ENCODE measurements at places on chromosomes 3 and 15. TPM values are rescaled to one million over a fixed set of nuclear protein-coding genes. Genes with fewer than 3 reads are reported as not detected.

FRMD5 gene
- total RNA-seq, result not detected

DNA sequence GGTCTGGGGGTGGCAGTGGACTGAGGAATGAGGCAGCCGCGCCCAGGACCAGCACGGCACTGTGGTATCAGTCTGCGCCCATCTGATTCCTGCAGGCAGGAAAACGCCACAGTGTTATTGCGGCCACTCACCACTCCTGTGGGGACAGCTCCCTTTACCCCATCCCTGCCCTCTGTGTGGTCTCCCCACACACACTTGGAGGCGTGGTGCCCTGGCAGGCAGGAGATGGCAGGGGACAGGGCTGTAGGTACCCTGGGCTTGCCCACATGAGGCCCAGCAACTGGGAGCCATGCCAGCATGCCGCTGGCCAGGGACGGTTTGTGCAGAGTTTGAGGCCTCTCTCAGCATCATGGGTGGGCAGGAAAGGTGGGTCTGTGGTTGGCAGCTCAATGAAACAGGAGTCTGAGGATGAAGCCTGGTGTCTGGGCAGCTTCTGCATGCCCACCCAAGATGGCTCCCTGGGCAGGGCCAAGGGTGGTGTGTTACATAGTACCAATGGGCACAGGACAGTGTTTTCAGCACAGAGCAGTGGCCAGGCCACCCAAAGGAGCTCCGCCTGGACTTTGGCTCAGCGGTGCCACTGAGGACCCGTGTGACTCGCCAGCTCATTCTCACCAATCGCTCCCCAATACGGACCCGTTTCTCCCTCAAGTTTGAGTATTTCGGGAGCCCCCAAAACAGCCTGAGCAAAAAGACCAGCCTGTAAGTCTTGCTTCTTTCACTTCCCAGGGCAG lies 27.2 kb downstream of the ACAA1 start:
- H3K36me3 ChIP-seq, result no peaks in the 10 kb centered on the region
- no peak for DNase-seq
- H3K27me3 ChIP-seq, result no peaks in the 10 kb centered on the region
- H3K4me1 ChIP-seq, result no peaks in the 10 kb centered on the region
- no peak overlapping the region for H3K27ac ChIP-seq
- no peak overlapping the region for H3K4me3 ChIP-seq

AHSG gene
- total RNA-seq, result not detected

- H3K27me3 ChIP-seq, result no peaks in the 10 kb centered on the region
- no peak overlapping the region for H3K27ac ChIP-seq
- H3K4me3 ChIP-seq, result no peak overlapping the region
- no peaks in the 10 kb centered on the region for H3K36me3 ChIP-seq
Measured at GRCh38 chr3:64530434-64531049, 157.3 kb downstream of the ADAMTS9 start.

MYO5C gene
- 28.9 TPM for total RNA-seq

DNA sequence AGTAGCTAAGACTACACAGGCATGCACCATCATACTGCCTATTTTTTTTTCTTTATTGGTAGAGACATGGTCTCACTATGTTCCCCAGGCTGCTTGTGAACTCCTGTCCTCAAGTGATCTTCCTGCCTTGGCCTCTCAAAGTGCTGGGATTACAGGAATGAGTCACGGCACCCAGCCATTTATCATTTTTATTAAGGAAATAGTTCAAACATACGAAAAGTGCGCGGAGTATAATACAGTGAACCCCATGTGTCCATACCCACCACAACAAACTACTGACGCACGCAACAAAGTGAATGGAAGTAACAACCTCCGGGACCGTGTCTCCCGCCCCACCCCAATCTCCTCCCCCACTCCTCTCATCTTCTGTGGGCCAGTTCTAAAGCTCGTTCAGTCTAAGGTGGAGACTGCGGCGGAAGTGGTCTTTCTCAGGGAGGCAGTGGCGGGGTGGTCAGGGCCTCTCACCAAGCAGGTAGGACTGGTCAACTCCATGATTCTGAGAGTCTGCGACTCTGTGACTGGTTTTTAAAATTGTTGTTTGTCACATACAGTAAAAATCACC lies 42.1 kb downstream of the DNAJB8 start:
- peaks cover 7% of the 10 kb centered on the region for H3K4me1 ChIP-seq
- H3K27ac ChIP-seq, result no peak overlapping the region
- peak; percentile 39 for DNase-seq
- H3K4me3 ChIP-seq, result no peak overlapping the region

DNA sequence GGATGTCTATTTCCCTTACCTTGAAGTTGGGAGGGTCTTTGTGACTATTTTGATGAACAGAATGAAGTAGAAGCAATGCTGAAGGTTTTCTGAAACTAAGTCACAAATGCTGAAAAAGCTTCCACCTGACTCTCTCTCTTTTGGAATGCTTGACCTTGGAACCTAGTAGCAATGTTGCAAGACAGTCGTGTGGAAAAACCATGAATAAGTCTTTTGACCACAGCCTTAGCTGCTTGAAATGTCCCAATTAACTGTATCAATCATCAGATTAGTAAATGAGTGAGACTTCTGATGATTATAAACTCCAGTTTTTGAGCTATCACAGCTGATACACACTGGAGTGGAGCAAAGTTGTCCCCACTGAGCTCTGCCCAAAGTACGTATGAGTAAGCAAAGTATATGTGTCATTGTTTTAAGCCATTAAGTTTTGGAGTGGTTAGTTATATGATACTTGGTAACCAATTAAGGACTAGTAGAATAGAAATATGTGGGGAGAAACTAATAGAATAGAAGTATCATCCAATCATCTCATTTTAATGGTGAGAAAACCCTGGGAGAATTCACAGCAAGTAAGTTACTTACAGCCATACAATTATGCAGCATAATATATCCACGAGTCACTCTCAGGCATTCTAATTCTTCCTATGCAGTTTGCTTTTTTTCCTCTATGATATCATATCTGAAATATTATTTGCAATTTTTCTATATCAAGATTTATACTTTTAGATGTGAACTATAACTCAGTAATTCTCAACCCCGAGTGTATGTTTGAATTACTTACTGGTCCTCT lies 1010.6 kb downstream of the ROBO2 start:
- no peak overlapping the region for H3K27ac ChIP-seq
- H3K27me3 ChIP-seq, result no peaks in the 10 kb centered on the region
- no peak overlapping the region for H3K4me3 ChIP-seq
- H3K36me3 ChIP-seq, result no peaks in the 10 kb centered on the region
- no peaks in the 10 kb centered on the region for H3K4me1 ChIP-seq
- DNase-seq, result no peak

ITIH3 gene
- total RNA-seq, result 1.3 TPM

DNA sequence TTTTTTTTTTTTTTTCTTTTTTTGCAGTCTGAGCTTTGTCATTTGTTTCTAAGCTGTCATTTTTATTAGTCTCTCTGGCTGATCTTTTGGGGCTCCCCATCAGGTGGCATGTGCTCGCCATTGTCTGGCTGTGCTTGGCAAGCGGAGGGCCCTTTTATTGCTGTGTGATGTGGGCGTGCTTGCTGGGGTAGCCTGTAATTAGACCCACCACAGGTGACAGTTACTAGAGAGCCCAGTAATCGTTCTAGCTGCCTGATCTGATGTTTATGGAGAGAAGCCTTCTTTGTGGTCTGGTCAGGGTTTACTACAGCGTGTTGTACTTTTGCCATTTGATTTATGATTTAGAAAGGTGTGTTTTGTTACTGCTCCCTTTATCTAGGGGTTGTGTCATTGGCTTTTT lies 179.9 kb downstream of the MCTP2 start:
- DNase-seq, result no peak
- no peaks in the 10 kb centered on the region for H3K4me1 ChIP-seq
- no peaks in the 10 kb centered on the region for H3K27me3 ChIP-seq
- no peaks in the 10 kb centered on the region for H3K36me3 ChIP-seq
- no peak overlapping the region for H3K27ac ChIP-seq
- H3K4me3 ChIP-seq, result no peak overlapping the region

LMAN1L gene
- total RNA-seq, result not detected

TM6SF1 gene
- total RNA-seq, result 10.5 TPM

Data from uterus (tissue), 4 donors.